ENCODE measurements at places on chromosomes 6 and 20. TPM values are rescaled to one million over a fixed set of nuclear protein-coding genes. Genes with fewer than 3 reads are reported as not detected.

DNA sequence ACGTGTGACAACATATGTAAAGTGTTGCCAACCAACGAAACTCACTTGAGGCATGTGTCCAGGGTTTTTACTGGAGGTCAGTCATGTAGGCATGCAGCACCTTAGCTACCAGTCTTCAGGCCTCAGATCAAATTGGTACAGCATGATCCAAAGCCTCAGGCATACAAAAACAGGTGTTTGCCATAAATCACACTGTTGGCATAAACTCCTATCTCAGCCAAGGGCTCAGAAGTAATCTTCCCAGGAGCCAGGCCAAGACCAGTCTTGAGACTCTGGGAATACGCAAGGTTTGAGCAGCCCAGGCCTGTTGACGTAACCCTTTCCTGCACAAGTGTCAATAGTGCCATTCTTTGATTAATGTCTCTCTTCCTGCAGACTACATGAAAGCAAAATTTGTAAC is 163.5 kb downstream of the PRL start:
- H3K27ac ChIP-seq: no peak overlapping the region
- no peak for DNase-seq
- H3K4me3 ChIP-seq: no peak overlapping the region
- no peaks in the 10 kb centered on the region for H3K36me3 ChIP-seq
- no peaks in the 10 kb centered on the region for H3K4me1 ChIP-seq
- no peaks in the 10 kb centered on the region for H3K27me3 ChIP-seq

DNA sequence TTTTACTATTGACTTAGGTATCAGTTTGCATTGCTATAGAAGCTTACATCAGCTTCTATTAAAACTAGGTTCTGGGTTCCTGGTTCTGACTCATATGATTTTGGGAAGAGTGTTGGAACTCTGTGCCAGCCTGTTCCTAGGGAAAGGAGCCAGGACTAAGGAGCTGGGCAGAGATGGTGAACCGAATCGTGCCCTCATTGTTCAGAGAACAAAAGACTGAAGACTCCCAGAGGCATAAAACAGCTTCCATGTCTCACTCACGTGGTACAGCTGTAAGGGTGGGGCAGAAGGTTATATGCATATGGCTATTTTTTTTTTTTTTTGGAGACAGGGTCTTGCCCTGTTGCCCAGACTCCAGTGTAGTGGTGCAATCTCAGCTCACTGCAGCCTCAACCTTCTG is 89.1 kb upstream of the THBS2 start:
- H3K4me3 ChIP-seq: no peak overlapping the region
- no peaks in the 10 kb centered on the region for H3K36me3 ChIP-seq
- no peak for DNase-seq

GRCh38 chr6:11789744-11790143 is 11.1 kb upstream of the ADTRP start:
- DNase-seq: no peak
- no peak overlapping the region for H3K27ac ChIP-seq
- H3K4me1 ChIP-seq: no peaks in the 10 kb centered on the region
- H3K4me3 ChIP-seq: no peak overlapping the region

DNA sequence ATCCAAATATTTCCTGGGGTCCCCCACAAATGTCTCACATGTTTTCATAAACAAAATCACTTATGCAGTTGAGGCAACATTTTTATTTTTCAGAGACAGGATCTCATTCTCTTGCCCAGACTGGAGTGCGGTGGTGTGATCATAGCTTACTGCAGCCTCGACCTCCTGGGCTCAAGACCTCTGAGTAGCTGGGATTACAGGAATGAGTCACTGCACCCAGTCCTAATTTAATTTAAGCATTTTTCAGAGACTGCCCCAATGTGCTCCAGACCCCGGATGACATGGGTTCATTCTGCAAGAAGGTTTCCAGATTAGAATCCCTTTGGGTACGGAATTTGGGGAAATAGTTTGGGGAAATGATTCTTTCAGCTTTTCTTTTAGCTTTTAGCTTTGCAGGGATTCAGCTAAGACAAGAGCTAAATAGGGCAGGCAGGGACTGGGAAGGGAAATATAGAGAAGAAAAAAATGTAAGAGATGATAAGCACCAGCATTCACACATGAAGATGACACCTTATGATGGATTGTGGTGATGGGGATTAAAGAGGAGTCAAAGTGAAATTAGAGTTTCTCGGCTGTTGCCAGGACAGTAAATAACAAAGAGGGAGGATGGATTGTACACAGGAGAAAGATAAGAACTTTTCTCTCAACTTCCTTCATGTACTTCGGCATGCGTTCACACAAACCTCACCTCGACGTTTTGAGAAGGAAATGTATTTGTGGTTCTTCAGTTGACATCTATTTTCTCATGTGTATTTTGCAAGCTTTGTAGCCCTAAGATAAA is 169.4 kb upstream of the TAB2 start:
- no peak overlapping the region for H3K4me3 ChIP-seq
- DNase-seq: no peak
- no peaks in the 10 kb centered on the region for H3K36me3 ChIP-seq
- H3K27ac ChIP-seq: no peak overlapping the region

DNA sequence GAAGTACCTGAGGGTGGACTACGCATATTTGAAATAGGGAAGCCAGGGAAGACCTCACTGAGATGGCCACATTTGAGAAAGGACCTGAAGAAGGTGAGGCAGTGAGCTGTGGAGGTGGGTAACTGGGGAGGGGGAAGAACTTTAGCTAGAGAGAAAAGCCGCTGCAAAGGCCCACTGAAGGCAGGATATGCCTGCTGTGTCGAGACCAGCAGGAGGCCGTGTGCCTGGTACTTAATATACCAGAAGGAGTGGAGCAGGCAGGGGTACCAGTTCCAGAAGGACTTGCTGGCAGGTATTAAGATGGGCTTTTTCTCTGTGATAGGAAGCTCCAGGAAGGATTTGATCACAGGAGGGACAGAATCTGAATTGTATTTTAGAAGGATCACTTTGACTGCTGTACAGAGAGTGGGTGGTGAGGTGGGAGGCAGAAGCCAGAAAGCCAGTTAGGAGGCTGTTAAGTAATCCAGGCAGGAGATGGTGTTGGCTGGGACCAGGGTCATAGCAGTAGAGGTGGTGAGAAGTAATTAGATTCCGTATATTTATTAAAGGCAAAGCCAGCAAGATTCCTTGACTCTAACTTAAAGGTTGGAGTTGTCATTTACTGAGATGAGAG is 54.2 kb upstream of the FANCE start:
- H3K27ac ChIP-seq: no peak overlapping the region
- no peak overlapping the region for H3K4me3 ChIP-seq
- no peaks in the 10 kb centered on the region for H3K36me3 ChIP-seq
- no peaks in the 10 kb centered on the region for H3K27me3 ChIP-seq
- DNase-seq: no peak

GRCh38 chr20:58097943-58098342 is 130.5 kb downstream of the ANKRD60 start:
- no peak for DNase-seq
- no peak overlapping the region for H3K4me3 ChIP-seq
- no peaks in the 10 kb centered on the region for H3K4me1 ChIP-seq
- H3K27me3 ChIP-seq: peaks cover 43% of the 10 kb centered on the region
- no peaks in the 10 kb centered on the region for H3K36me3 ChIP-seq
- no peak overlapping the region for H3K27ac ChIP-seq

Gene NRSN1
- not detected for total RNA-seq

Gene MAK
- total RNA-seq: 0.22 TPM

Gene CFB
- total RNA-seq: 1.5 TPM
